ENCODE measurements at places on chromosomes 2 and 18.

DNA sequence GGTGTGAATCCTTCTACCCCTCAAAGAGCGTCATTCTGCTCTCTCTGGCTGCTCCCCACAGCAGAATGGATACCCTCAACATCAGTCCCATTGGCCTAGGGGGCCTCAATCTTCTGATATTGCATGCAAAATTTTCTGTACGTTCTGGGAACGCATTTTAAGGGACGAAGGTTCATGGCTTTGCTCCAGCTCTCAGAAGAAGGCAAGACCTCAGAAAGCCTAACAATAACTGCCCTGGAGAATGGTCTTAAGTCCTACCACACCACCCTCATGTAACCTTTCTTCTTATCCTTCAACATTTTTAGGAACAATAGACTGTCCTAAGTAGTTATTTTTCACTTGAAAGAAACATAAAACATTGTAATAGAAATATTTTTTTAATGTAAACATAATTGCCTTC is 212.6 kb downstream of the PRKCE start:
- DNase-seq: no peak

DNA sequence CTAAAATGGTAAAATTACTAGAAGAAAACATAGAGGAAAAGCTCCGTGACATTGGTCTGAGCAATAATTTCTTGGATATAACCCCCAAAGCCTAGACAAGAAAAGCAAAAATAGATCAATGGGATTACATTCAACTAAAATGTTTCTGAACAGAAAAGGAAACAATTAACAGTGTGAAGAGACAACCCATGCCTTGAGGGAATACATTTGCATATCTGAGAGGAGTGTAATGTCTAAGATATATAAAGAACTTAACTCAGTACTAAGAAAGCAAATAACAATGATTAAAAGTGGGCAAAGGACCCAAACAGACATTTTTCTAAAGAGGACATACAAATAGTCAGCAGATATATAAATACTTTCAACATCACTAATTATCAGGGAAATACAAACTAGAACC is 206.2 kb downstream of the VAPA start:
- no peak for DNase-seq

DNA sequence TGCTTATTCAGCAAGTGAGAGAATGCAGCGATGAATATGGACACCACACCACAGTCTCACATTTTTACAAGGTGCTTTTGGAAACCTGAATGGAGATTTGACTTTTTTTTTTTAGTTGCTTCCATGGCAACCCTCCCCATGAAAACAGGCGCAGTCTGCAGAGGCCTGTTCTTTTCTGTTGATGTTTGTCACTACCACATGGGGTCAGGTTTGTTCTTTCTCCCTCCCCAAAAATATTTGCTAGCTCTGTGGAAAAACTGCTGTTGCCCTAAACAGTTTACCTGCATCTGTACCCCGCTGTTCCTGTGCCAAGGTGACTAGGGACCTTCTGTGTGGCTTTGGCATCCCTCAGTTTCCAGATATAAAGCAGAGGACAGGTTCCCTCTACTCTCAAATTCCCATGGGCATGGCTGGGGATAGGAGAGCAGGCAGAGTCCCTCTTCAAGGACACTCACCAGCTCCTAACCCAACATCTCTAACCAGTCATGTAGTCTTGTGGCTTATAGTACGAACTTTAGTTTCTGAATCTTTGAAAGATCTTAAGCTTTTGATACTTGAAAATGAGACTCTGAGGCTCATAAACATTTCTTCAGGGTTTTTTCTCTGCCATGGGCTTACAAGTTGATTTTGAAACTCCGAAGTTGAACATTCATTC is 14.7 kb upstream of the MAPRE2 start:
- DNase-seq: no peak

DNA sequence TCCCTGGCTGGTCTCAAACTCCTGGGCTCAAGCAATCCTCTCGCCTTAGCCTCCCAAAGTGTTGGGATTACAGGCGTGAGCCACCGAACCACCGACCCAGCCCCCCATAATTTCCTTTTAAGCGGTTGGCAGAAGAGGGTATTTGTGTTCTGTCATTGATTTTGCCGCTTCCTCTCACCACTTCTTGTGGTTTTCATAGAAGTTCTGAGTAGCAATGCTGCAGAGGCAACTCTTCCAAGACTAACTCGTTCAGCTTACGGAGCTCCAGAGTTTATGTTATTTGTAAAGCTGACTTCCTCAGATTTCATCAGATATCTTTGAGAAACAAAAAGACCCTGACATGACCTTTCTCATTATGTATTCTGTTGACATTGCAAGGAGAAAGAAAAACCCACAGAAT is 261.4 kb upstream of the KCNJ3 start:
- no peak for DNase-seq
